ENCODE measurements at places on chromosomes 1 and 21.
A peak's percentile ranks its signal among the peaks of the same experiment; 100 is the strongest.

DNA sequence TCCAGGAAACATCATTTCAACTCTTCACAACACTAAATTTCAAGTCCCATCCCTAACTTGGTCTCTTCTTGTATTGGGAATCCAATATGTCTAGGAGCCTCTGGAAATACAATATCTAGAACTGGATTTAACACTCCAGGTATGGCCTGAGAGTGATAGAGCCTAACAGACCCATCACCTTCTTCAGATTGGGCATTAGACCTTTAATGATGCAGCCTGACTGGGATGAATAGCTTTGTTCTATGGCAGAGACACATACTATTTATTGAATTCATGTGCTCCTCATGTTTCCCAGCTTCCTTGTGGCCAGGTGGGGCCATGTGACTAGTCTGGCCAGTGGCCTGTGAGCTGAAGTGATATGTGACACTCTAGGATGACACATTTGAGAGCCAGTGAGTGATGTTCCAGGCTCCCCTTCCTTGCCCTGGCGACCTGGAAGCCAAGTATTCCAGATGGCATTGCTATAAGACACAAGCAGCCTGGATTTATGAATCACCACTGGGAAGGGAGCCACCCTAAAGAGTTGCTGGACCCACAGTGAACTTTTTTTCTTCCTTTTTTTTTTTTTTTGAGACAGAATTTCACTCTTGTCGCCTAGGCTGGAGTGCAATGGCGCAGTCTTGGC lies 31.0 kb upstream of the POU3F1 start:
- no peaks in the 10 kb centered on the region for H3K36me3 ChIP-seq
- no peak overlapping the region for H3K27ac ChIP-seq
- no peak overlapping the region for H3K4me3 ChIP-seq
- no peaks in the 10 kb centered on the region for H3K4me1 ChIP-seq
- no peak for DNase-seq

- DNase-seq = peak; percentile 81
- peak overlapping the region; percentile 15 for H3K4me3 ChIP-seq
- H3K27me3 ChIP-seq = peaks cover 4% of the 10 kb centered on the region
- peaks cover 3% of the 10 kb centered on the region for H3K4me1 ChIP-seq
- no peaks in the 10 kb centered on the region for H3K36me3 ChIP-seq
- no peak overlapping the region for H3K27ac ChIP-seq
These were observed 1.9 kb downstream of the CSMD2 start for GRCh38 chr1:34162852-34163766.

GRCh38 chr1:115325874-115326273 lies 12.2 kb downstream of the NGF start:
- H3K4me1 ChIP-seq = no peaks in the 10 kb centered on the region
- H3K27ac ChIP-seq = no peak overlapping the region
- no peak for DNase-seq
- no peaks in the 10 kb centered on the region for H3K27me3 ChIP-seq
- H3K36me3 ChIP-seq = no peaks in the 10 kb centered on the region
- no peak overlapping the region for H3K4me3 ChIP-seq

GRCh38 chr1:50208315-50208714 lies 99.6 kb downstream of the ELAVL4 start:
- H3K27ac ChIP-seq = no peak overlapping the region
- no peaks in the 10 kb centered on the region for H3K36me3 ChIP-seq
- no peak overlapping the region for H3K4me3 ChIP-seq
- H3K27me3 ChIP-seq = no peaks in the 10 kb centered on the region
- H3K4me1 ChIP-seq = no peaks in the 10 kb centered on the region

DNA sequence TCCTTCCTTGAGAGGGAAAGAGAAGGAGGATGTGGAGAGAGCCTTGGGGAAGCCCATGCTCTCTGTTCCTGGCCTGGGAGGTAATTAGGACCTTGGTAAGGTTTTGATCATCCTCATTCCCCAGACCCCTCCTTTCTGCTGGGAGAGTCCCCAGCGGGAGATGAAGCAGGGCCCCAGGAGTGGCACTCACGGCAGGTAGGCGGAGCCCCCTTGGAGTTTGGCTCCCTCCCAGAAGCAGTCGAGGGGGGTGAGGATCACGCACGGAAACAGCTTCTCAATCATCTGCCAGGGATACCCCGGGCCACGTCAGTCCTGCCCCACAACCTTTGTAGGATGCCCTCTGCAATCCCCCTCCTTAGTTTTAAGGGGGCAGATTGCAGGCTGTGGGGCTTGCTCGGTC lies 11.5 kb downstream of the PTCH2 start:
- H3K27ac ChIP-seq = no peak overlapping the region
- no peaks in the 10 kb centered on the region for H3K36me3 ChIP-seq
- H3K4me1 ChIP-seq = no peaks in the 10 kb centered on the region
